ENCODE measurements at places on chromosomes 5 and 9.

DNA sequence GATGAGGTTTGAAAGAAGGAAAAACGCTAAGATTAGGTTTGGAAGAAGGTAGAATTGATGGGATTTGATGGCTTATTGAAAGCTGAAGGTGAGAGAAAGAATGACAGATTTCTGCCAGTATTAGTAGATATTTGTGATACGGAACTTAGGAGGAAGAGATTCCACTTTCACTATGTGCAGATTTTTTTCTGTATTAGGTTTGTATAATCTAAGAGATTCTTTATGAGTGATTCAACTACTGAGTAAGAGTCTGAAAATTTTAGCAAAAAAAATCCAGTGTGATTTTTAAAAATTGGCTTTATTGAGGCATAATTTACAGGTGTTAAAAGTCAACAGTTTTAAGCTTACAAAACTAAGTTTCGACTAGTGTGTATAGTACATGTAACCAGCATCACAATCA lies 54.1 kb downstream of the AP3S1 start:
- no peak for DNase-seq

DNA sequence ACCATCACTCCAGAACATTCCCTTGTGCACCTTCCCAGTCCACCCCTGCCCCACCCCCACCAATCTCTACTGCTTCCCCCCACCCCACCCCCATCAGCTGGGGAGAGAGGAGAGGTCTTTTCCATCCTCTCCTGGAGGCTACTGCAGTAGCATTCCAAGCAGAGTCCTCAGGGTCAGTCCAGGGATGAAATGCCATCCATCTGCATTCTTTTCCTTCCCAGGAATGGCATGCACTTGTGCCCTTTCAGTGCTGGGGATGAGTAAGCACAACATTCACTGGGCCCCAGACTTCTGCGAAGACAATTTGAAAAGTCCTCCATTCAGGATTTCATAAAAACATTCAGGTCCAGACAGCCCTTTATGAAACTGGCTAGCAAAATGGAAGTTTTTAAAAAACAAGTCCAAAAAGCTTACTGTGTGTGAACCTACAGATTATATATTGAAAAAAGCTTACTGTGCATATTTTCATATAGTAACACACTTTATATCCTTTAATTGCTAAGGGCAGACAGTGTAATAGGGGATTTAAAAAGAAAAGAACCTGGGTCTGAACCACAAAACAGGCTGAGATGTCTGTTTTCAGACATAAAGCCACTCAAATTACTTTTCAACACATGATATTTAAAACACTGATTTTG lies 50.0 kb upstream of the GOLPH3 start:
- no peak for DNase-seq

GRCh38 chr9:4748612-4749011 lies 7.6 kb upstream of the AK3 start:
- DNase-seq: no peak

GRCh38 chr9:94112716-94113465 lies 28.6 kb downstream of the PTPDC1 start:
- DNase-seq: no peak

GRCh38 chr9:127166651-127167524 lies 44.5 kb upstream of the ANGPTL2 start:
- no peak for DNase-seq

GRCh38 chr5:94310833-94311232 lies 307.6 kb downstream of the KIAA0825 start:
- DNase-seq: no peak

DNA sequence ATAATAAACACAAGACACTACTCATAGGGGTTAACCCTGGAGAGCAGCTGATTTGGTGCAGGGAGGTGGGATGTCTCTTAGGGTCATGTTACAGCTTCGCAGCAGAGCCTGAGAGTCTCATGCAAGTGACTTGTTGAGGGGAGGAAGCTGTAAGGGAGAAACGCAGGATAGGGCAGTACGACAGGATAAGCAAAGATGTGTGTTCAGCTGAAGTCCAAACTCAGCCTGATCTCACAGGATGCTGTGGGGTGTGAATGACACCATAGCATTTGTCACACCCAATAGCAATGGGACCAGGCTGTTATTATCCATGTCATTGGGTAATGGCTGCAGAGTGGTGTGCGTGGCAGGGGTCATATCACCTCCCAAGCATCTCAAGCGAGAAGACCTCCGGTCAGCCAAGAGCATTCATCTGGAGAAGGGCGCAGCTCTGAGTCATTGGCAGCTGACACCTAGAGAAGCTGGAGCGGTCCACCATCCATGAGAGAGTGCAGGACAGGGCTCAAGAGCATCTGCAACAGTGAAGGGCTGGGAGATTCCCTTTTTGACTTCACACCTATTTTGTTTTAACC lies 49.2 kb upstream of the RPL26L1 start:
- no peak for DNase-seq

GRCh38 chr5:151202381-151203139 lies 21.3 kb downstream of the CCDC69 start:
- DNase-seq: no peak

DNA sequence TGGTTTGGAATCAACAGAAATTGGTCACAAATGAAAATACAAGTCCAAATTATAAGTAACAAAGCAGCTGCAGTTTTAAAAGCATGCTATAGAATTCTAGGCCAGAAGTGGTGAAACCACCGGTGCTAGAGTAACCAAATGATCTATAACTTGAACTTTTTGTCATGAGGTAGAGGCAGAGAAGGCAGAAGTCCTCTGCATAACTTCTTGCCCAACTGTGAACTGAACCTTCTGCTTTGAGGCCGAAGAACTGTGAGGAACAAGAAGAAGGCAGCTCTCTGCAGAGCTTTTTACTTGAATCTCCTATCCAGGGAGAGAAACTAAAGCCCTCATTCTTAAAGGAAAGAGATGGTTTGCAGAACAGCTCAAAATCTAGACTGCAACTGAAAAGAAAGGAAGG lies 36.2 kb upstream of the TENT2 start:
- DNase-seq: no peak

GRCh38 chr5:53381-54174 lies 38.4 kb upstream of the PLEKHG4B start:
- peak; percentile 96 for DNase-seq

DNA sequence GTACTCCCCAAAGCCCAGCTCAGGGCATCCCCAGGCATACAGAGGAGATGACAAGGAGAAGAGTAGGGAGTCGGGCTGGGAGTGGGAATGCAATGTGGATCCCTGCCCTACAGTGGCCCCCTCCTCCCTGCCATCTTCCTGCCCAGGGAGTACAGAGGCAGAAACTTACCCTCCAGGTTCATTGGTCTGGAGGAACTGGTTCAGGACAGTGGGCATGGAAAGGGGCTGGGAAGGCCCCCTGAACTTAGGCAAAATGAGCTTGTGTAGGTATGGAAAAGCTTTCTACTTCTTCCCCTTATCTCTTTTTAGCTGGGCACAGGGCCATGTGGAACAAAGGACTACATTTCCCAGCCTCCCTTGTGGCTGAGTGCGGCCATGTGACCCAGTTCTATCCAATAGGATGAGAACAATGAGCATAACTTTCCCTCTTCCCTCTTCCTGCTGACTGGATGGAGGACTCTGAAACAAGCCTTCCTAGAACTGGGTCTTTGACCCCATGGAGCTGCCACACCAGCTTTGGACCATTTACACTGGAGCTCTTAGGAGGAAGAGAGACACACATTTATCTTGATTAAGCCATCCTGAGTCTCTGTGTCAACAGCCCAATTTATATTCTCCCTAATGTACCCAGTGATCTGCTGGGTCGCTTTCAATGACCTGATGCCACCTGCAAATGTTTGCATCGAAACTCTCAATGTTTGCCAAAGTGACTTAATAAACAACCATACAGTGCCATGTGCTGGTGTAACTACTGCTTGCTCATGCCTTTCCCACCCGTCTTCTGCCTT lies 25.0 kb upstream of the HMCN2 start:
- DNase-seq: peak; percentile 55

GRCh38 chr5:3429962-3430361 lies 165.7 kb upstream of the IRX1 start:
- DNase-seq: no peak

GRCh38 chr5:138523406-138523805 lies 19.6 kb downstream of the ETF1 start:
- DNase-seq: peak; percentile 82

- DNase-seq: no peak
Measured at GRCh38 chr9:104287253-104287878, 193.3 kb downstream of the SMC2 start.

DNA sequence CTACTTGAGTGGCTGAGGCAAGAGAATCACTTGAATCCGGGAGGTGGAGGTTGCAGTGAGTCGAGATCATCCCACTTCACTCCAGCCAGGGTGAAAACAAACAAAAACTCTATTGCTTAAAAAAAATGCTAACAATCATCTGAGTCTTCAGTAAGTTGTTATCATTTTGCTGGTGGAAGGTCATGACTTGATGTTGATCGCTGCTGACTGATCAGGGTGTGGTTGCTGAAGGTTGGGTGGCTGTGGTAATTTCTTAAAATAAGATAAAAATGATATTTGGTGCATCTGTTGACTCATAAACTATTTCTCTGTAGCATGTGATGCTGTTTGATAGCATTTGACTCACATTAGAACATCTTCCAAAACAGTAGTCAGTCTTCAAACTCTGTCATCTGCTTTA lies 349.4 kb upstream of the PAPPA start:
- no peak for DNase-seq

DNA sequence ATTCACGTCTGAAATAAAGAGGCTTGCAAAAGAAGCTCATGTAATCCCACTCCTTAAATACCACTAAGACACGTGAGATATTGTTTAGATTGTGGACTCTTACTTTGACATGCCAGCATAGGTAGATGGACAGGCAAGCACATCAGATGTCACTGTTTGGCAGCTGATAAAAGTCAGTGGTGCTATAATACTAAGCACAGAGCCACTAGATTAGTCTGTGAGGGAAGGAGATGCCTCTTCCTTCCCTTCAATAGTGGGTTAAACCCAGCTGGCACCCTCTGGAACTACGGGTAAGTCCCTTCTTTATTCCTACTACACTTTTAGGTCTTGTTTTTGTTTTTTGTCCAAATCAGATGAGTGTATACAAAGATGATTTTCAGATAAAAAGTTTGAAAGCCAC lies at the start of gene MYOT:
MYOT (plus strand) TSS at position 197 of the 400 bp plus-strand sequence. CDS start 2,792 bp downstream, outside the sequence.
- no peak for DNase-seq

- DNase-seq: no peak
Measured at GRCh38 chr5:11719888-11720481, 184.3 kb downstream of the CTNND2 start.

DNA sequence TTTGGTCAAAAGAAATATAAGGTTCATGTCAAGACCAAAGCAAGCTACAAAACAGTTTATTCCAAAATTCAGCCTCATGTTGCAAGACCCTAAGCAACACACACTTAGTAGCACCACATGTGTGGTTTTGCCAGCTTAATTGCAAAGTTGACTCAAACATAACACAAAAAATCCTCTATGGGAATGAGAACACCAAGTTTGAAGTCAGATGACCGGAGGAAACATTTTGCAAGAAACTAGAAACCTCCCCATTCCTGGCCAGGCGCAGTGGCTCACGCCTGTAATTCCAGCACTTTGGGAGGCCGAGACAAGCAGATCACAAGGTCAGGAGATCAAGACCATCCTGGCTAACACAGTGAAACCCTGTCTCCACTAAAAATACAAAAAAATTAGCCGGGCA lies 261.8 kb downstream of the EBF1 start:
- no peak for DNase-seq

DNA sequence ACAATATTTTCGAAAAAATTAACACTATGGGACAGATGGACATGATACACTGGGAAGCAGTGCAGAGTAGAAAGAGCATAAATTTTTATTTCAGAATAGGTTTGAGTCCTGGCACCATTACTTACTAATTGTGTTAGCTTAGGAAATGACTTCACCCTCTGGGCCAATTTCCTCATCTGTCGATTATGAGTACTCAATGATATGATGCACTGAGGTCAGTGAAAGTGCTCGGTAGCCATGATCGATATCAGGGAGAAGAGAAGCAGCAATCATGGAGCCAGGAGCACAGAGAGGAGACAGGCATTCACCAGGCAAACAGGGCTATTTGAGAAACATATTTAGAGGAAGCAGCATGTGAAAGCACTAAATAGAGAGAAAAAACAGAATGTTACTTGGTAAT lies 29.4 kb downstream of the NR6A1 start:
- no peak for DNase-seq

DNA sequence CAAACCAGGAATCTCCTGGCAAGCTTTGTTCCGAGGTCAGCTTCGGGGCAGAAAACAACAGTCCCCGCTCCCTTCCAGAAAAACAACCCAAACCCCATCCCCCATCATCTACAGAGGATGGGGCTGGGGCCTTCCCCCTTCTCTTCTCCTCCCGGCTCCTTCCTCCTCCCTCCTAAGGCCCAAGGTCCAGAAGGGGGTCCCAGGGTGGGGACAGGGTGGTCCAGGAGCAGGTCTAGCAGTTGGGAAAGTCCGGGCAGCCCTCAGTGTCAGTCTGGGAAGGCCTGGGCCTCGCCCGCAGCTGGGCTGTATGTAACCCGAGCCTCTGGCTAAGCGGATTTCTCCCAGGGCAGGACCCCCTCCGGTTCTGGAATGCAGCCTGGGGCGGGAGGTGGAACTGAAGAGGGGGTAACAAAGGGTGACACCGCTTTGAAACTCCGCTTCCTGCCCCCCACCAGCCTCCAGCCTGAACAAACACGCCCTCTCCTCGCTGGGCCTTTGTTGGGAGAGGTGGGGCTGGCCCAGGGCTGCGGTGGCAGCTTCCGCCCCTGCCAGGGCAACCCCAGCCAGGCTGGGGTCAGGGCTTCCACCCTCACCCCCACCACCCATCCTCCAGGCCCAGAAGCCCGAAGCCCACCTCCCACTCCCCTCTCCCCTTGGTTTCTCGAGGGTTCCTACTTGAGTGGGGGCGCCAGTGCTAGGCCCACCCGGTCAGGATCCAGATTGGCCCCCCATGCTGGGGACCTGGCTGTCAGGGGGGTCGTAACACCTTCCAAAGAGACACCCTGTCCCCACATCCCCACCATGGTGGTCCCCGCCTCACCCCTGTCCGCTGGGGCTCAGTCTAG lies 63.5 kb downstream of the C9orf50 start:
- peak; percentile 94 for DNase-seq

DNA sequence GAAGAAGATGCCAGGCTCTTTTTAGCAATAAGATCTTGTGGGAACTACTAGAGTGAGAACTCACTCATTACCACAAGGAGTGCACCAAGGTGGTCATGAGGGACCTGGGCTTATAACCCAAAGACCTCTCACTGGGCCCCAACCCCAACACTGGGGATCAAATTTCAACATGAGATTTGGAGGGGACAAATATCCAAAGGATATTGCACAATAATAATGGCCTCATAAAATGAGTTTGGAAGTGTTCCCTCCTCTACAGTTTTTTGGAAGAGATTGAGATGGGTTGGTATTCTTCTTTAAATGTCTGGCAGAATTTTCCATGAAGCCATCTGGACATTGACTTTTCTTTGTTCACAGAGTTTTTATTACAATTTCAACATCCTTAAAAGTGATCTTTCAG lies 38.0 kb upstream of the FAM120A start:
- no peak for DNase-seq
